ENCODE measurements at places on chromosomes 11 and 22.

- no peak for DNase-seq
Measured at GRCh38 chr11:1749395-1750351, 722 bp downstream of the IFITM10 start.

DNA sequence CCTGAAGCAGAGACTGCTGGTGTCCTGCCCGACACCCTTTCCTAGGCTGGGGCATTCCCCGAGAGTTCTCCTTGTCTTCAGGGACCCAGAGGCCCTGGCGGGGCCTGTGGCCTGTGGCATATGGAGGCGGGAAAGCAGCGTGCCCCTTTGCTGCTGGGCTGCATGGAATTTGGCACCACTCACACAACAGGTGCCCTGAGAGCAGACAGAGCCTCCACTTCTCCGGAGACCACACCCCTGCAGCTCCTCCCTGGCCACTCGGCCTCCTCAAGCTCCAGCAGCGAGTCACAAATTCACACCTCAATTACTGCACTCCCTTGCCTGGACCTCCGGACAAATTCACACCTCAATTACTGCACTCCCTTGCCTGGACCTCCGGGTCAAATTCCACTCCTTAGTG, 1375.2 kb downstream of the TBC1D22A start:
- DNase-seq, result no peak

DNA sequence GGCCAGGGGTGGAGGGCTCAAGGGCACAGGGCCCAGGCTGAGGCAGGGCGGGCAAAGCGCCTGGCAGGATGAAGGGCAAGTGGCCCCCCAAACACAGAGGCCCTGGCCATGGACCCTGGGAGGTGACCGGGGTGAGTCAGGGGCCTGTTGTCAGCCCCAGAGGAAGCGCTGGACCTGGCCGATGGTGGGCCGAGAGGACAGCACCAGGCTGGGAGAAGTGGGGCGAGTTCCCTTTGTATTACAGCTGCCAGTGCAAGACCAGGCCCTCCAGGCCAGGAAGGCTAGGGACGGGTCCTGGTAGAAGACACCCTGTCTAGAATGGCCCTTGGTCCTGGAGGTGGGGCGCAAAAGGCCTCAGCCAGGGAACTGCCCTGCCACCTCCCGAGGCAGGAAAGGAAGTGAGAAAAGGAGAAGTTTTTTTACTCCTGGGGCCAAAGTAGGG, 12.8 kb downstream of the CXCR5 start:
- no peak for DNase-seq

- DNase-seq, result no peak
Measured at GRCh38 chr11:33655842-33656600, 44.6 kb downstream of the C11orf91 start.

GRCh38 chr11:96311120-96311568, 31.9 kb downstream of the MAML2 start:
- peak; percentile 3 for DNase-seq

- no peak for DNase-seq
Measured at GRCh38 chr11:59267196-59267595, 54.5 kb upstream of the MPEG1 start.

DNA sequence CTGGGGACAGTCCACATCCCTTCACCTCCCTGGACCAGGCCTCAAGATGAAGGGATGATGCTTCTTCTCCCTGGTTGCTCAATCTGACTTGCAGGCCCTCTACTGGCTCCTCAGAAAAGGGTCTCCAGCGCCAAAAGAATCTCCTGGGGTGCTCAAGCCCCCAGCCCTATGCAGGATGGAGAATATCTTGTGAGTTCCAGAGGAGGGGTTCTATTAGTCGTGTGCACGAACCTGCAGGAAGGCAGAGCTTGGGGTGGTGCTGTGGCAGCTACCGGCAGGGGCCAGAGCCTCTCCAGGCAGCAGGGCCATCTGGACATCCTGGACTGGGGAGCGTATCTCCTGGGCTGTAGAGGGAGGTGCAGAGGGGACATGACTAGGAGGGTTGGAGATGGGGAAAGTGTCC, 1339.5 kb downstream of the BRD1 start:
- no peak for DNase-seq

DNA sequence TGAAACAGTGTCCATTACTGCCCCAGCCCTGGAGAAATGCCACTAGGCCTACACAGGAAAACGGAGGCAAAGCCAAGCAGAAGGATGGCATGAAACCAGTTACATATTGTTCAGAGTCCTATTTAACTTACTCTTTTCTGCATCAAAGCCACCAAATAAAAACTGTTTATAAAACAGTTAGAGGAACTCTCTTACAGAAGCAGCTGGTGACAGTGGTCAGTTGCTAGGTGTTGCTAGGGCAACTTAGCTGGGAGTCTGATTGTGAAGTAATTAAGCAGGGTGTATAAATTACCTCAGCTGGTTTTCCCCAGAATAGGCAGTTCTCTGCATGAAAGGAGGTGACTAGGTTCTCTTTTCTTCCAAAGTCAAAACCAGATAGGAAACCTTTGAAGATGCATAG, 115.6 kb upstream of the ZBED5 start:
- DNase-seq, result peak; percentile 29

Data from NCI-H1092 treated with DMSO at 0.1 percent for 48 hours (cell line).